Activated CD4-positive, alpha-beta T cell treated with anti-CD3 and anti-CD28 coated beads for 36 hours (primary cell): ENCODE measurements at places on chromosomes 1 and 21. TPM values are rescaled to one million over a fixed set of nuclear protein-coding genes. Genes with fewer than 3 reads are reported as not detected.

KLHDC8A gene
- total RNA-seq = not detected

TRAF3IP3 gene
- 136 TPM for total RNA-seq

DNA sequence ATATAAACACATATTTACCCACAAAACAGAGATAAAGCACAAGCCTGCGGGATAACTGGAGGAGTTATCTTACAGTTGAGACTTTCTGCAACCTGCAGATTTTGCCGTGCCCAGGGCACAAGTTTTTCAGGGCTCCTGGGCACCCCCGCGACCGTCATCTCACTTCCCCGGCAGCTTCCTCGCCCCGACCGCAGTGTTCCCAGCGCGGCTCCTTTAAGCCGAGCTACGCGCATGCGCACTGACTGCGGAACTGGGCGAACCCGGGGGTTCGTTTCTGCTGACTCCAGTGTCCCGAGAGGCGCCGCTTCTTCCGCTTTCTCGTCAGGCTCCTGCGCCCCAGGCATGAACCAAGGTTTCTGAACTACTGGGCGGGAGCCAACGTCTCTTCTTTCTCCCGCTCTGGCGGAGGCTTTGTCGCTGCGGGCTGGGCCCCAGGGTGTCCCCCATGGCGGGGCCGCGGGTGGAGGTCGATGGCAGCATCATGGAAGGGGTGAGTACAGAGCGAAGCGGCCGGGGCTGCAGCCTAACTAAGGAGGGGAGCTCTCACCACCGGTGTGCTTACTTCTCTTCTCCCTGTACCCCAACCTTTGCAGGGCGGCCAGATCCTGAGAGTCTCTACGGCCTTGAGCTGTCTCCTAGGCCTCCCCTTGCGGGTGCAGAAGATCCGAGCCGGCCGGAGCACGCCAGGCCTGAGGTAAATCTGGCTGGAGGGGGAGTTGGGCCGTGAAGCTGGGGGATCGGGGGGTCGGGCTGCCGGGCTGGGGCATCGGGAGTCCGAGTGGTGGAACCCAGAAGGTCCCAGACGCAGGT lies at the start of gene RTCA:
Gene RTCA (plus strand): TSS at position 286 of the 810 bp plus-strand sequence. CDS start 160 bp downstream, at position 446.
- peak; percentile 97 for DNase-seq

- DNase-seq = no peak
These were observed 159.7 kb downstream of the PGBD5 start for GRCh38 chr1:230266456-230266855.

AIRE gene
- total RNA-seq = not detected

GRCh38 chr1:91798241-91798648 lies 87.7 kb downstream of the TGFBR3 start:
- DNase-seq = no peak

CALML6 gene
- total RNA-seq = 0.81 TPM

DNA sequence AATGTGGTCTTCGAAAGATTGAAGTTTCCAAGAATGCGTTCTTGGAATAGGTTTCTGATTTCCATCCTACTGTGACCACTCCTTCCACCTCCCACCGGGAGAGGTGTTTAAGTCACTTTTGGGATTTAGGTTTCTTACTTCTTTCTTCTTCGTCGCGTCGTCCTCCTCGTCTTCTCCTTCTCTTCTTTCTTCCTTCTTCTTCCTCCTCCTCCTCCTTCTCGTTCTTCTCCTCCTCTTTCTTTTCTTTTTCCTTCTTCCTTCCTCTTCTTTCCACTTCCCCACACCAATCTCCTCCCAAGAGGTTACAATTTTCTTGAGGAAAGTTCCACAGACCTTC lies 2.1 kb downstream of the CACHD1 start:
- DNase-seq = no peak

PLCH2 gene
- 5.1 TPM for total RNA-seq

DNA sequence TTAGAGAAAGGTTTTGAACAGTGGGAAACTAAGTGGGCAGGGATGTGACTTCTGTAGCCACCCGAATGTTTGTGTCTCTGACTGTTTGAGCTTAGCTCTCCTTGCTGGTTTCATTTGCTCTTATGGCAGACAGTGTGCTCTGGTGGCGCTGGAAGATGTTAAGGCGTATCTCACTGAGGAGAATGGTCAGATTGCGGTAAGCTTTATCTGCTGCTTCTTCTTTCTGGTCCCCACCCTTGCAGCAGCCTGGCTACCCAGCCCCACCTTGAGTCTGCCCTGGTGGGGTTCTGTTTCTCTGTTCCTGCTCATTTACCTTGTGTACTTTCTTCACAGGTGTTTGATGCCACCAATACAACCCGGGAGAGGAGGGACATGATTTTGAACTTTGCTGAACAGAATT lies 9.9 kb downstream of the PFKFB2 start:
- DNase-seq = no peak

DNA sequence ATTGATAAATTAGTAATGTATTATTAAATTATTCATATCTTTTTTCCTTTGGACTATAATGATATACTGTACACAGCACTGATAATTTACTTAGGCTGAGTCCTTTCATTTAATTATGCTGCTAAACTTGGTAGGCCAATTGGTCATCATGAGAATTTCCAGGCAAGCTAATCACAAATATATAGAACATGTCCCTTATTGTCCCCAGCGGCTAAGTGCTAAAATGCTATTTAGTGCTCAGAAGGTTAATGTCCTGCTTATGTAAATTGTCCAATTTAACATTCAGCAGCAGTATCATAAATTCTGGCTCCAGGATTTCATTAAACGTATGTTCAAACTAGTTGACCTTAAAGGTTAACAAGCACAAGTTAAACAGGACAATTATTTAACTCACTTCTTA lies 30.0 kb upstream of the RRP15 start:
- no peak for DNase-seq

DNA sequence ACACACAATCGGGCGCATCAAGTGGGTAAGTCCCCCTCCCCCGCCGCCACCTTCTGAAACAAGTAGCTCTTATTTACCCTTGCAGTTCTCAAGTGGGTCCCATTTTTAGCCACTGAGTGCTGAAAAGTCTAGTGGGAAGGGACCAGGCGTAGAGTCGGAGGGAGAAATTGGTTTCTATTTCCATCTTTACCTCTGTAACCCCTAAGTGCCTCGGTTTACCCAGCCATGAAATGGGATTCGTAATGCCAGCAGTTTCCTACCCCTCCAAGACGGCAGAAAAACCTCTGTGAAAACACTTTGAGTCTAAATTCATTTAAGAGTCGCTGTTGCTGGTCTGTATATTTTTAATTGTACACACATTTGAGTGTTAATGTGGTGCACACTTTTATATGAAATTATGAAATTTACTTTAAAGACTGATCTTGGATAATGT lies 928 bp downstream of the TLCD4 start:
- DNase-seq = peak; percentile 49

DNA sequence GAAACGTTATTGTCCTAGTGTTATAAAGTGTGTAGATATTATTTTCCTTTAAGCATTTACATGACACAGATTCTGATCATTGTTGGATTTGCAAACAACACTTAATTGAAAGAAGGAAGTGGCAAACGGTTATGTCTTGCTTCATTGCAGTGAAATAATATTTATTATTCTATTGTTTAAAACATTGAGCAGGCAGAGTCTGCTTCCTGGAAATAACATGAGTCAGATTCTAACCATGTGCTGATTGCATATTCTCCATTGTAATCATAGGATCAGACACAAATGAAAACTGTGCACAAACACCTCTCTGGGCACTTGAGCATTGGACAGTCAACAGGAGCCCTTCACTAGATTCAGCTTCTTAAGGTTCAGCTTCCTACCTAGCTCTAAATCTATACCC lies 46.8 kb upstream of the USP25 start:
- DNase-seq = no peak

DNA sequence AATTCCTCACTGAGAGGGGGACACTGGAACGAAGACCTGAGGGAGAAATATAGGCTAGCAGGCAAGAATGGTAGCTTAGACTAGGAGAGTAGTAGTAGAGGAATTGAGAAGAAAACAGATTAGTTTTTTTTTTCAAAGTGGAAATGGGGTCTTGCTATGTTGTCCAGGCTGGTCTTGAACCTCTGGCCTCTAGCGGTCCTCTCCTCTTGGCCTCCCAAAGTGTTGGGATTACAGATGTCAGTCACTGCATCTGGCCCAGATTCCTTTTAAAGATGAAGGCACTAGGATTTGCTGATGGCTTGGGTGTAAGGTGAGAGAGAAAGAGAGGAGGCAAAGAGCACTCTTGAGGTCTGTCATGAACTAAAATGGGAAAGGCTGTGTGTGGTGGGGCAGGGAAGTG lies 30.1 kb downstream of the NFASC start:
- no peak for DNase-seq

DNA sequence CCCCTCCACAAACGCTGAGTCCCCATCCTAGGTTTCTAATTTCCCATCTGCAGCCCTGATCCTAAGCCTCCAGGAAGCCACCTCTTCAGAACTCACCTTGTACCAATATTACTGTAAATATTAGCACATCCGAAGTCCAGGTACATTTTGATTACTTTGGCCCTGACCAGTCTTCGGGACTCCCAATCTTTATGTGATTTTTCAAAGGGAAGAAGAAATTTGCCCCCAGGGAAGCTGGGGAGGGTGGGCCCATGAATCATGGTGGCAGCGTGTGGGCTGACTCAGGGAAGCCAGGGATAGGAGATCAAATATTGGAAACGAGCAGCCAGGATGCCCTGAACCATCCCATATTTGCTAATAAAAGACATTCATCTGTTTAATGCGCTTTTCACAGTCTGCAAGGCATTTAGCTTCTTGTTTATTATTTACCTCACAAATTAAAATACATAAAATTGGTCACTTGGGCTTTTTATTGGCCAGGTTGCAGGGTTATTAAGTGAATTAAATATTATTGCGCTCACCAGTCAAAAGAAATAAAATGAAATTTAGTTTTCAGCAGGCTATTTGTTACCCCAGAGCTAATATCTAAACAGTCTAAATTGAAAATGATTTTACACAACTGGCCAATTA lies 46.6 kb downstream of the KIAA0040 start:
- no peak for DNase-seq

ZNF670 gene
- total RNA-seq = 4.3 TPM

GRIK1 gene
- total RNA-seq = not detected

GRCh38 chr21:32712043-32712442 lies 15.8 kb downstream of the SYNJ1 start:
- DNase-seq = peak; percentile 39

GRCh38 chr1:61748566-61748965 lies 6.3 kb downstream of the PATJ start:
- no peak for DNase-seq

DNA sequence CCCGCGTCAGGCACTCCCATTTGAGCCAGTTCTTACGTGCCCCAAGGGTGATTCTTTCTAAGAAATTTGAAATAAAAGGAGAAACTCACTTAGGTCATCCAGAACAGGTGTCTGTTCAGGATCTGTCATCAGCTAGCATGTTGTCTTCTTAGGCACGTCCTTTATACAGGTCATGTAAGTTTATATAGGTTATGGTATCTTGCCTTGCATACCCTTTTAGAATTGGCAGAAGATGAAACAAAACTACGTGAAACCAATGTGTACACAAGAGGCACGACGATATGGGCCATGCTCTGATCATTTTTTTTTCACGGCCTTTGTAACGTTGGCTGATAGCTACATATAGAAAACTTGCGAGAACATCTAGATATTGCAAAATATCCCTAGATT lies 579 bp upstream of the GTF2B start:
- DNase-seq = no peak

CFHR3 gene
- total RNA-seq = not detected

- DNase-seq = no peak
These were observed 117.5 kb upstream of the VANGL1 start for GRCh38 chr1:115524236-115524635.

DNA sequence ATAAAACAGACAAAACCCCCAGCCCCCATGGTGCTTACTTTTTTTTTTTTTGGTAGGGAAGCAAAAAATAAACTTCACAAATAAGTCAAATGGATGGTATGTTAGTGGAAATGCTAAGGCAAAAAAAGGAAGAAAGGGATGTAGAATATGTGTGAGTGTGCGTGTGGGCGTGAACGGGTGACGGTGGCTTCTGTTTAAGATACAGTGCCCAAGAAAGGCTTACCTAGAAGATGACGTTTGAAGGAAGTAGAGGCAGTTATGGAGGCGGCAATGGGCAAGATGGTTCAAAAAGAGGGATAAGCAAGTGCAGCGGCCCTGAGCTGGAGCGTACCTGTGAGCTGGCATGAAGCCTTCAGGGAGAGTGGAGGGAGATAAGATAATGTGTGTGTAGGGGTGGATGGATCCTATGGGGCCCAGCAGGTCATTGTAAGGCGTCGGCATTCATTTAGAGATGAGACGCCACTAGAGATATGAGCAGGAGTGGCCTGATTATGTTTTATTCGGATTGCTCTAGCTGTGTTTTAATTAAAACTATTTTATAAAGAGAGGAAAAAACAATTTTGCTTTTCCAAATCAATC lies 19.9 kb downstream of the LEPR start:
- no peak for DNase-seq

FPGT gene
- 13.9 TPM for total RNA-seq

- DNase-seq = no peak
These were observed 89.5 kb upstream of the ARTN start for GRCh38 chr1:43844114-43844513.

DNA sequence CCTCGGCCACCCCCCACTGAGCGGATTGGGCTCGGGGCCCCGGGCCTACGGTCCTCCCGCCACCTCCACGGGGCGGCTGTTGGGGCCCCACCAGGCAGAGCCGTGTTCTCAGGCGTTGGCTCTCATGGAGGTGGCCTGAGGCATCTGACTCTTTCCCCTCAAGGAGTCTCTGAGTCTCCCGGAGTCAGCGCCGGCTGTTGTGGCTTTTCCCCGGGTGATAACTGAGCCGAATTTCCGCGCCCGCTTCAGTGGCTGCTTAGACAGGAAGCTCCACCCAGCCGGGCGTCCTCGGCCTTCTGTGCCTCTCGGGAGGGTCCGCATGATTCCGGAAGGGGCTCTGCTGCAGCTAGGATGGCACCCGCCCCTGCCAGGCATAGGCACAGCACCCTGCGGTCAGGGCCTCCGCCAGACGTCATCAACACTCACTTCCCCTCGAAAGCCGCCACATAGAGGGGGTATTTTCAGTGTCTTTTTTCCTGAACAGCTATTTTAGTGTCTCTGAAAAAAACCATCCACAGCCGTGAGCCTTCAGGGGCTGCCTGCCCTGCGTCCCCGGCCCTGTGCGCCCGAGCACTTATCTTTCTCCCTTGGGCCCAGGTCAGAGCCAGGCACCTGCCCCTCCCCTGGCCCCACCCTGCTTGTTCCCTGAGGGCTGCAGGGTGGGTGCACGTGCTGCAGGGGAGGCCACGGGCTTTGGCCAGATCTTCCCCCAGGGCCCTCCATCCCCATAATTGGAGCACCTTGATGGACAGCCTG lies 72.9 kb downstream of the SKI start:
- peak; percentile 95 for DNase-seq

ATP1A4 gene
- total RNA-seq = not detected
